ENCODE measurements at places on chromosomes 12 and 14.

DNA sequence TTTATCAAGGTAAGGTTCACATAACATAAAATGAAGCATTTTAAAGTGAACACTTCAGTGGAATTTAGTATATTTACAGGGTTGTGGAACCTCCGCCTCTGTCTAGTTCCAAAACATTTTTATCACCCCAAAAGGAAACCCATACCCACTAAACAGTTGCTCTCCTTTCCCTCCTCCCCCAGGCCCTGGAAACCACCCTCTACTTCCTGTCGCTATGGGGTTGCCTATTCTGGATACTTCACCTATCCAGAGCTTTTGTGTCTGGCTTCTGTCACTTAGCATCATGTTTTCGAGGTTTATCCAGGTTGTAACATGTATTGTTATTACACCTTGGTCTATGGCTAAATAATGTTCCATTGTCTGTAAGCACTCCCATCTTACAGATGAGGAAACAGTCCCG is 27.7 kb upstream of the ZFP36L1 start:
- no peak for DNase-seq

GRCh38 chr14:74610866-74611649 is 979 bp downstream of the LTBP2 start:
- DNase-seq, result no peak

GRCh38 chr14:54797556-54797955 is 105.1 kb downstream of the GCH1 start:
- DNase-seq, result no peak

DNA sequence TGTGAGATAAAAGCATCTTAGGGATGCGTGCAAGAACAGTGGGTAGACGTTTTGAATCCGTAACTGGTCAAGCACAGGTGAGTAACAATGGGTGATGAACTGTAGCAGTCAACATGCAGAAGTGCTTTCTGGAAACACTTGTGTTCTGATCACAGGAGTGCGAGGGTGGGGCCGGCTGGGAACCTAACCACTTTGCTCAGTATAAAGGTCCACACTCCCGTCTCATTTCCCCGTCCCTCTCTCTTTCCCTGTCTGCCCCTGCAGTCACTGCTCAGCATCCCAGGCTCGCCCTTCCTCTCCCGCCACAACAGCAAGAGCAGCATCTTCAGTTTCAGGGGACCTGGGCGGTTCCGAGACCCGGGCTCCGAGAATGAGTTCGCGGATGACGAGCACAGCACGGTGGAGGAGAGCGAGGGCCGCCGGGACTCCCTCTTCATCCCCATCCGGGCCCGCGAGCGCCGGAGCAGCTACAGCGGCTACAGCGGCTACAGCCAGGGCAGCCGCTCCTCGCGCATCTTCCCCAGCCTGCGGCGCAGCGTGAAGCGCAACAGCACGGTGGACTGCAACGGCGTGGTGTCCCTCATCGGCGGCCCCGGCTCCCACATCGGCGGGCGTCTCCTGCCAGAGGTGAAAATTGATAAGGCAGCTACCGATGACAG is 127.1 kb downstream of the FIGNL2 start:
- no peak for DNase-seq

DNA sequence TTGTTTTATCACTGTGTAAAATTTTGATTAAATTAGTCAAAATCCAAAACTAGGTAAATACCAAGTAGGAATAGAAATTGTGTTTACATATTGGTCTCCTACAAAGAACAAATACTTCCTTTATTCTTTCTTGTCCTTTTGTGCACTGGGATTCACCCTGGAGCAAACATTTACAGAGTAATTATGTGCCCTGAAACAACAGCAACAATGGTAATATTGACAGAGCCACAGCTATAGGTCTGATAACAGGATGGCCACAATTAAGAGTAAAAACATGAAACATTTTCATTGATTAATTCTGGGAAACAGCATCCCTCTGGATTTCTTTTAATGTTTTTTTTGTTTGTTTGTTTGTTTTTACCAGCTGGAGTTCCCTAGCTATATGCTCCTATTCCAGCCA is 61.2 kb downstream of the SLC38A6 start:
- DNase-seq, result no peak

- DNase-seq, result no peak
These were observed 68.1 kb downstream of the ETNK1 start for GRCh38 chr12:22692964-22693555.

- DNase-seq, result no peak
These were observed 46.1 kb upstream of the PPP2R5C start for GRCh38 chr14:101715210-101716076.

DNA sequence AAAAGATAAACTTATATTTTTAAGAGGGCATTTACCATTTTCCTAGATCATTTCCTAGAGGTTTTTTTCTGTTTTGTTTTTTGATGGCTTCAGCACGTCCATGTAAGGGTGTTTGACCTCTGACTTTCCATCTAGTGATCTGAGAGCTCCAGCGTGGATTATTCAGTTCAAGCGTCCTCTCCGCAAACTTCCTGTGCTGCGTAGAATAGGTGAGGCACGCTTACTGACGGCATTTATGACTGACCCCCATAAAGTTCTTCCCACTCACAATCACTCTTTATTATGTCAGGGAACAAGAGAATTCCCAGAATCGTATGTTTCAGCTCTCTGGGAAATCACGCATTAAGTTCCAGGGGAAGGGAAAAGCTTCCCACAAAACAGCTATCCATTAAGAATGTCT is 16.4 kb downstream of the CCDC92 start:
- no peak for DNase-seq

DNA sequence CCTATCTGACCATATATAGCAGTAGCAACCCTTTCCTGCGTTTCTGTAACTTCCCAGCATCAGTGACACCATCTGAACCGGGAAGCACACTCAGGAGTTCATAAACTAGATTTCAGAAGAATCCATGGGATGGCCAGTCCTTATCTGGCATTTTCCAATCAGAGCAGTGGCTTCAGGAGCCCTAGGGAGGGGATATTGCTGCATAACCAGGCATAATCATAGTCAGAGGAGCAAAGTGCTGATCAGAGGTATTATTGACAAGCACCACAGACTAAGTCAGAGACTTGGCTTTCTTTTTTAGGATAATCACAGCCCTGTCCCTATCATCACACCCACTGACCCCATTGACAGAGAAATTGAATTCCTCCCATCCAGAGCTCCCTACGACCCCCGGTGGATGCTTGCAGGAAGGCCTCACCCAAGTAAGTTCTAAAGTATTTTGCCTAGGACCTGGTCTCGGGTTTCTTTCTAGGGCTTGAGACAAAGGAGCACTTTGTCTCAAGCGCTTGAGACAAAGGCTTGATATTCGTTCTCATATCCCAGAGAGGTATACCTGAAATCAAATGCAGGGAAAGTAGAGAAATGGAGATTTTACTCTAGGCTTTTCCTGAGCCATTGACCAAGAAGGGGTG is 55.1 kb downstream of the FOXN4 start:
- DNase-seq, result no peak

DNA sequence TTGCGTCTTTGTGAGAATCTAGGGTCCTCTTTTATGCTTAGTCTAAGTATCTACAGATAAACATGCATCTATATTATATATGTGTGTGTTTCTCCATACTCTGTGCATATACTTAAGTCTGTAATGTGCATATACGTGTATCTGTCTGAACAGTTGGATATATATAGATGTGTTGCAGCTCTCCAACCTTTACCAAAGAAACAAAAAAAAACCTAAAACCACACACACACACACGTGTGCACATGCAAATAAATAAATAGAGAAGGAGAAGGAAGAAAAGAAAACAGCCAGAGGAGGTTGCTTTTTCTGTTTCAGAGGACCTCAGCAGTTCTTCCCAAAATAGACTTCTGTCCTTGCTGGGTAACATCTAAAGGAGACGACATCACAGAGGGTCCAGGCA is 244.9 kb downstream of the CACNA1C start:
- DNase-seq, result no peak

DNA sequence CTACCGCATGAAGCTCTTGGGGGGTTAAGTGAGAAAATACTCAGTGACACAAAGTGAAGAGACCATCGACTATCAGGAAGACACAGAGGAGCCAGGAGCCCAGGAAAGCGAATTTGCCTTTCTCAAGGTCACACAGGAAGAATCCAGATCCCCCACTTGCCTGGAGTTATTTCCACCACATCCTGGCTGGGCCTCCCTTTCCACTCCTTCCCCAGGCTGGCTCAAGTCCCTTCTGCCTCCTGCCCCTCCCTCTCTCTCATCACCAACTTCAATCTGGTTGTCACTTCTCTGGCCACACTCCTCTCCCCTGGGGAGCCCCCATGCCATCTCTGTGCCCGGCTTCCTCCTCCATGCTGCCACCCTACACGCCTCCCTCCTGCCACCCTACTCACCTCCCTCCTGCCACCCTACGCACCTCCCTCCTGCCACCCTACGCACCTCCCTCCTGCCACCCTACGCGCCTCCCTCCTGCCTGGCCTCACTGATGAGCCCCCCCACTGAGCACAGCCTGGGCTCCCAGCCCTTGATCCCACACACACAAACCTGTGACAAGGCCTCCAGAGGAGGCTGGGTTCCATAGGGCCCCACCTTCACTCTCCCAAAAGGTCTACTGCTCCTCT is 6.3 kb downstream of the SCNN1A start:
- no peak for DNase-seq

DNA sequence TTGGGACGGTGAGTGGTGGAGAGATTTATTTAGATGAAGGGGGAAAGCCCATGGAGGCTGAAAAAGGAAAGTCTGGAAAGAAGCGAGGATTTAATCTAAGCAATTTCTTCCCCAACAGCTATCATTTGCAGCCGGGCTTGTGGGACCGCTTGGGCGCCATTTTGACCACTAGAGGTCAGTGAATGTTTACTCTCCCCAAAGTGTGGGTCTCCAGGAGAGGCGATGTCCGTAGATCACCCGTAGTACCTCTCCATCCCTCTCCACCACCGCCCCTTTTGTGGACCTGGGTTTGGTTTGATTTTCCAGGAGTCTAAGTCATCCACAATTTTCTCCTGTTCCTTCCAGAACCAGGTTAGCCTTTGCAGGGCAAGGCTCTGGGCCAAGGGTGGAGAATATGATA is 91.2 kb upstream of the PARP11 start:
- DNase-seq, result no peak

GRCh38 chr14:36550899-36551298 is 30.9 kb upstream of the NKX2-1 start:
- DNase-seq, result no peak

GRCh38 chr12:76489737-76490136 is 69.8 kb downstream of the OSBPL8 start:
- no peak for DNase-seq

- DNase-seq, result peak; percentile 64
These were observed 3.6 kb downstream of the DIP2B start for GRCh38 chr12:50508414-50508813.
